ENCODE measurements at places on chromosomes 6 and 20.
A peak's percentile ranks its signal among the peaks of the same experiment; 100 is the strongest.

DNA sequence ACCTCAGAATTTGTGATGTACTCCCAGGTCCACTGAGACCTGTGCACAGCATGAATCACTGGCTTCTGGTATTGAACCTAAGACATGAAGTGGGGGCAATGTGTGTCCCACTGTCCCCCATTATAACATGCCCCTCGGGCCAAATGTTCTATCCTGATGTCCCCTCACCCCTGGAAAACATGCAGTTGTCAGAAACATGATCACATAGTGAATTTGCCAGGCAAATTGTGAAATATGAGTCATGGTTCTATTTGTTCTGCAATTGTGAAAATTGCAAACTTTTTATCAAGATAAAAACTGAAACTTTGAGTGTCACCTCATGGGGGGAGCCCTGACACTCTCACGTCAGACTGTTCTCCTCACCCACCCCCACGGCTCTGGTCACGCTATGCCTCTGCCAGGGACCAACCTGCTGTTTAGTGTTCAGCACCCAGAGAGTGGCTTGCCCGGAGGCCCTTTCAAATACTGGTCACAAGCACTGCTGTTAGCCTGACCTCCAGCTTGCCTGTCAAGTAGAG, 305.3 kb downstream of the CLIC5 start:
- no peak for DNase-seq

DNA sequence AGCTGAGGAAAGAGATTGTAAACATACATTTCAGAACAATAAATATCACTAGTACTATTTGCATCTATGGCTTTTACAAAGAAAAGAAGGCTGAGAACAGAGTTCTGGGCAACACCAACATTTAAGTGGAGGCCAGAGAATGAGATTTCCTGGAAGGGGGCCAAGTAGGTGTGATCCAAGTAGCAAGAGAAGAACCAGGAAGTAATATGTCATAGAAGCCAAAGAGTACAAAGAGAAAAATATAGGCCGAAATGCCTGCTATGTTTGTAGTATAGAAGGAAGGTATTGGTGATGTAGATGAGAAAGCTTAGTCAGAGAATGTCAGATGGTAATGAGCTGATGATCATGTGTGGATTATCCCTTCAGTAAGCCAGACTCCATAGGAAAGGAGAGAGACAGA, 94.5 kb downstream of the PERP start:
- no peak for DNase-seq

DNA sequence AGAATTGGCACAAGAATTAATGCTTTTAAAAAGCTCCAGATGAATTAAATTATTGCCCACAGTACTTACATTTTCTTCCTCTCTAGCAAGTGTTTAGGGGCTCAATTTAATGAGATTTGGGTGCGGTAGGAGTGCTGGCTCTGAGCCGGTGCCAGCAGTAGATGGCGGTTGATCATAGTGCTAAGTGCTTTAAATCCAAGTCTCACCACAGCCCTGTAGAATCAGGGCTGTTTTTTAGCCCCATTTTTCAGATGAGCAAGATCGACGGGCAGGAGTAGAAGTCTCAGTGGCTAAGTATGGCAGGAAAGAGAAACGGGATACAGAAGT, 136.9 kb upstream of the SALL4 start:
- DNase-seq: no peak

GRCh38 chr6:6148192-6148815, 141.6 kb upstream of the NRN1 start:
- DNase-seq: no peak

DNA sequence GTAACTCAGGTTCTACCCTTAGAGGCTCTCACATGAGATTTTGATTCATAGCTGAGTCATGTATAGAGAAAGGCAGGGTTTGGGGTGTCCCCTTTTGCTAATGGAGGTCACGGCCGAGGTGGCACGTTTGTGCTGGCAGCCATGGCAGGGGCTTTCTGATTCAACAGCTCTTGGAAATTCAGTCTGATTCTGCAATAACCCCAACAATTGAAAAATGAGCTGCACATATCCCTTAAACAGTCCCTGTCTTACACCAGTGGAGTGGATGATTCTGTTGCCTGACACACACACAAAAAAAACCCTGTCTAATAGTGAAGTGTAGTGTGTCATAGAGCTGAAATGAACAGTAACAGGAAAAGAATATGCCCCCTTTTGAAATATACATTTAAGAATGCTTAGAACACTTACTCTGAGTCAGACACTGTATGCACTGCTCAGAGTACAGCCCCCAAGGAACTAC, 40.4 kb upstream of the ARG1 start:
- DNase-seq: no peak

DNA sequence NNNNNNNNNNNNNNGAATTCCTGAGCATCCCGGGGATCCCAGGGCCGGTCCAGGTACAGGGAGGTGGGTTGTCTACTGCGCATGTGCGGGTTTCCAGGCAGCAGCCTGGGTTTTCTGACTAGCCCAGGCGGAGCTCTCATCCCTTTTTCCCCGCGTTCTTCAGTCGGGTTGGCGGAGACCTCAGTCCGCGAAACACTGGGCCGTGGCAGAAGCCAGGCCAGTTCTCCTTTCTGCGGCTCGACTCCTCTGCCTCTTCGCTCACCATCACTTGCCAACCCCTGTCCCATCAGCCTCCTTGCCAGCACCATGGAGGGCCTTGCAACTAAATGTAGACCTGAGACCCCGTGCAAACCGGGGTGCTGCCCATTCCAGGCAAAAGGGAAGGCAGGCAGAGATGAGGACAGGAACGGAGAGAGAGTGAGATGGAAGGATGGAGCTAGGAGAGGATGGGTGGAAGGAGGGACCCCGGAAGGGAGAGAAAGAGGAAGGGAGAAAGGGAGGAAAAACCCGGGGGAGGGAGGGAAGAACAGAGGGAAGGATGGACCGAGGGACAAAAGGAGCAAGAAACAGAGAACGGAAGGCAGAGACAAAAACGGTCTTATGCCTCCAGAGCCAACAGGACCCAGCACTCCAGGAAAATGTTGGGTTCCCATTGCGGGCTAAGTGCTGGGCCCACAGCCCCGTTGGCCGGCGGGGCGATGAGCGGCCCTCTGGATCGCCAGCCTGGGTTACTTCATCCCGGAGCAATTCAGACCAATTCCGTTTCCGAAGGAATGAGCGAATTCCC, 445.4 kb upstream of the DEFB115 start:
- peak; percentile 29 for DNase-seq

DNA sequence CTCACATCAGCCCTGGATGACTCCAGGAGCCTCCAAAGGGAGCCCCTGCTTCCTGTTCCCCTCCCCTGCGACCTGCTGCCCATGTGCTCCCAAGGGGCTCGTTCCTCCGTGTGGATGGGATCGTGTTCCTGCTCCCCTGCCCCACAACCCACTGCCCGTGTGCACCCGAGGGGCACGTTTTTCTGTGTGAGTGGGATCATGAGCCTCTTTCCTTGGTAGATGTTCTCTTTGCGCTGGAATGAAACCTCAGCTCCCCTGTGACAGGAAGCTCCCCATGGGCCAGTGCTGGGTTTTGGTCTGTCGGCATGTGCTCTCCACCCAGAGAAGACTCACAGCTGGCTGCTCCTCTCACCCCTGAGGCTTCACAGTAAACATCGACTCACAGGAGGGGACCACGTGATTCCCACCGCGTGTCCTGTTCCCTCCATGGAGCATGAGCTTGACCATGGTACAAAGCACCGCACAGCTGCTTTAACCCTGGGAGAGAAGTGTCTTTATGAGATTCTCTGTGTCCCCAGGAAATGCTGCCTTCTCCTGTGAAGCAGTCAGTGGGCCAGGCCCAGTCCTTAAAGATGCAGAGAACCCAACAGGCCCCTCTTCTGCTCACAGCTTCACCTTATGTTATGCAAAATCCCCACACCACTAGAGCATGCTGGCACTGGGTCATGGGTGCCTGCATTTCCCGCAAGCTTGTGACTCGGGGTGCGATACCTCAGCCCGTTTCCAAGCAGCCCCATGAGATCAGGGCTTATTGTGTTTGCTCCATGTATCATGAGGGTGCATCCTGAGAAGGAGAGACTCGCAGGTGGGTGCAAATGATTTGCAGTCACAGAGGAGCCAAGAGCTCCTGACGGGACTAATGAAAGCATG, 215.1 kb downstream of the ERMARD start:
- peak; percentile 29 for DNase-seq

GRCh38 chr6:16183187-16183664, 54.3 kb downstream of the MYLIP start:
- DNase-seq: no peak

DNA sequence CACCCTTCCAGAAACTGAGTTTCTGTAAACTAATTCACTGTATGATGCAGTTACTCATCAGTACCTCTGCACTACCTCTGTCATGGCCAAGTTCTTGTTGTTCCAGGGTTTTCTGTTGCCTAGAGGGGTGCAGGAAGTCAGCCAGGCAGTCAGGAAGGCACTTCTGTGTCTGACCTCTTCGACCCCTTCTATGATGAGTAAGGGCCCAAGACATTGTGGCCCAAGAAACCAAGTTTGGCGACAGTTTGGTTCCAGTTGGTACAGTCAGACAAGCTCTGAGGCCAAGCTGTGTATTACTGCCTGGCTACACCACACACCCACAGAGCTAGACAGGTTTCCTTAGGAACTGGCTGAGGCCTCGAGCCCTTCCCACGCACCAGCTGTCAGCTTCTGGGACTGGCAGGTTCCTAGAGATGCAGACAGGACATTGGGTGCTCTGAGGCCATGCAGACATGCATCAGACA, 41.2 kb downstream of the TRAF3IP2 start:
- peak; percentile 94 for DNase-seq

DNA sequence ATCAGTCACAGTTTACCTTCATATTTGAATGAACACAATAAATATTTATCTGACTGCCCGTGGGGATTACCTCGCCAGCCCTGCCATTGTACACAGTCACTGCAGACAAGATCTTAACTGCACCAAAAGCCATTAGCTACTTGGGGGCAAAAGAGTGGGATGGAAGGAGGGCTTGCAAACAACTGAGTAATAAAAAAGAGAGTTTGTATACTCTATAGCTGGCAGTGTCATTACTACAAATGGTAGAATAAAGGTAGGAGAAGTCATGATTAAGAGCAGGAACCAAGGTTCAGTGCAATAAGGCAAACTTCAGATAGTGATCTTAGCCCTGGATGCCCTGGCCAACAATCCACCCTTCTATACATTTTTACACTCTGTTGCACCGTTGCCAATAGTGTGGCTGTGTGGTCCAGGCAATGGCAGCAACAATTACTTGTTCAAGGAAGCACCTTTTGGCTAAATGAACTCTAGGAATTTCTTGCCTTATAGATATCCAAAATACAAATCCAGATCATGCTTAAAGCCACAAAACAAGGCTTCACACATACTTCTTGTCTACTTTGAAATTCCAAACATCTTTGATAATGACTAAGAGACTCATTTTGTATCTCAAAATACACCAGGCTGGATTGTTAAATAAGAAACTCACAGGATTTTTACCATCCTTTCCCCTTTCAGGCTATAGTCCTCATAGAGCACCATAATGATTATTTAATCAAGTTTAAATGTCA, 955.4 kb upstream of the ADGRB3 start:
- DNase-seq: no peak

GRCh38 chr20:38085026-38085425, 51.5 kb downstream of the RPRD1B start:
- DNase-seq: no peak

- DNase-seq: no peak
Measured at GRCh38 chr6:14217728-14218518, 100.4 kb downstream of the CD83 start.

DNA sequence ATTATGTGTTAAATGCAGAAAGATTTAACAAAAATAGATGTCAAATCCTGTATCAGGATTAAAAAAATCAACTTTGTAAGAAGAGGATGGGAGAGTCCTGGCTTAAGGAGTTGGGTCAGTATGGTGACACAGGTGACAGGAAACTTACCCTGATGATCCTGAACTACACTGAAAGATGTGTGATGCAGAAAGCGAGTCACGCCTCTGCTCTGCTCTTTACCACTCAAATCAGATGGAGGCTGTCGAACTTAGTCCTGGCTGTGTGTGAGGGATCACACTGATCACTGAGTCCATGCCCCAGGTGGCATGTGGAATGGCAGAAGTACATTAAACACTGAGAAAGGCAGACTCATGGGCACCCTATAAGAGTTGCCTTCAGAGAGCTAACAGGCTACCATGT, 92.9 kb downstream of the GJA10 start:
- DNase-seq: no peak

DNA sequence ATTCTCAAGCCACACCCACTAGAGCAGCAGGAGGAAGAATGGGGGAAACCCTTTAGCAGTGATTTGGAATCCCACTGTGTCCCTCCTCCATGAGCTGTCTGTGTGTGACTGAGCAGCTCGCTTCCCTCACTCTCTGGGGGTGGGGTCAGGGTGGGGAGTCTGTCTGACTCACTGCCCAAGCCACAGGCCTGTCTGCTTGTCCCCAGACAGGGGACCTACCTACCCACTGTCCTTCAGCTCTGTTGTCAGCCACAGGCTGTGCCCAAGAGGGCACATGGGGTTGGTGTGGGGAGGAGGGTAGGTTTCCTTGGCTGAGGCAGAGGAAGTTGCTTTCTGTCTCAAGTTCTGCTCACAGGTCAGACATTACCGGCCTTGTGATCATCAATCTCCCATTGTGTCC, 127.0 kb downstream of the MAFB start:
- DNase-seq: no peak

- DNase-seq: no peak
Measured at GRCh38 chr20:35093267-35093884, 769 bp upstream of the TRPC4AP start.

DNA sequence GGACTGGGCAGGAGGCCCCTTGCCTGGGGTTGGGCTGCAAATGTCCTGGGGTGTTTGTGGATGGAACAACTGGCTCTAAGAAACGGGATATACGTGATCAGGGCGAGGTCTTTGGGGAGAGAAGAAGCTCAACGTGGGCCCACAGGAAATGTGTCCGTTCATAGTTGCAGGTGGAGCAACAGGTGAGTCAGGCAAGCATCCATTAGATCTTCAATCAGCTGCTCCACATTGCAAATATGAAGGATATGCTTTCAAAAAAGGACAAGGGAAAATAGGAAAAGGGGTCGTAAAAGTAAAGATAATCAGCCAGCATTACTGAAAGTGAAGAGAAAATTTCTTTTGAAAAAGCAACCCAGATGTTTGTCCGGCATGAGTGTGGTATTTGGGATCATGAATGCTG, 251.0 kb downstream of the CDH4 start:
- no peak for DNase-seq

GRCh38 chr6:124536842-124537191, 425.4 kb upstream of the RNF217 start:
- DNase-seq: no peak

- DNase-seq: no peak
Measured at GRCh38 chr6:43278524-43279078, 19.5 kb upstream of the SLC22A7 start.

DNA sequence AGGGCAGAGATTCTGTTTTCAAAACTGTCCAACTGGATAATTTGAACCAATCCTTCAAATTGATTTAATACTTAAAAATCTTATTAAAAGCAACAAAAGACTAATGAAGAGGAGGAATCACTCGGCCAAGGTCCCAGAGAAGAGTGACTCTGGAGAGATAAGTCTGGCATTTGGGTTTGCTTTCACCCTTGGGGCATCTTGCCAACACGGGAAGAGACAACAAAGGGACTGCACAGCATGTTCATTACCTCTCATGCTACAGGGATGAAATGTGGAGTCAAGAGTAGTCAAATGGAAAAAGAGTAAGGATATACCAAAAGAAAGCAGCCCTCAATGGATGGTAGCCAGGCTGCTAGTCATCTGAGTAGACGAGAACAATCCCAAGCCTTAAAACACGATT, 68.2 kb downstream of the KHDRBS2 start:
- DNase-seq: no peak

All from posterior cingulate gyrus (tissue), 11 donors.